ENCODE measurements at places on chromosomes 3 and 15.

GRCh38 chr3:129592381-129593131 is 13.9 kb downstream of the PLXND1 start:
- no peak for DNase-seq

DNA sequence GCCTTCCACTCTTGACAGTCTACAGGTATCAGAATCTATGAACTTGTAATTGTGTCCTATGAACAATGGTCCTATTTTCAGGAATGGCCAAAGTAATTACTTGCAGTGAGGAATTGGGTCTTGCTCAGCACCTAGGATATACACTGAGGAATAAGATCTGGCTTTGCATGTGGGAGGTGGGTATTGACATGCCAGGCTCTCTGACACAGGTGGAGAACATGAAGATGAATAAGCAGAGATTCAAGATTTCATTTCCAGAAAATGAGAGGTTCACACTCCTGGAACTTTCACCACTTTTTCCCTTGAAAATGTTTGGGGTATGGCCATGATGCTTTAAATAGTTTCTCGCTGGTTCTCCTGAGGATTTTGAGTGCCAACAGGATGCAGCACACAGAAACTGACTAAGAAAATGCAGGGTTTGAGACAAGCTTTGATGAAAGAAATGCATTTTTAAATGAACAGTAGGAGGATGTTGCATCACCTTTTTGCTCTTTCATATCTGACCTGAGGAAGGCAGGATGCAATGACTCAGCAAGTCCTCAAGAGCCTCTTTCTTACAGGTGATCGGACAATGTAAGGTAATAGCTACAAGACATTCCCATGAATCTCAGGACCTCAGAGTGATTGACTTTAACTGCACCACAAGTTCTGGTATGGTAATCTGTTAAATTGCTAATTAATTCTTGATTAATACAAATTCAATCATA is 3.7 kb downstream of the HRG start:
- peak; percentile 7 for DNase-seq

DNA sequence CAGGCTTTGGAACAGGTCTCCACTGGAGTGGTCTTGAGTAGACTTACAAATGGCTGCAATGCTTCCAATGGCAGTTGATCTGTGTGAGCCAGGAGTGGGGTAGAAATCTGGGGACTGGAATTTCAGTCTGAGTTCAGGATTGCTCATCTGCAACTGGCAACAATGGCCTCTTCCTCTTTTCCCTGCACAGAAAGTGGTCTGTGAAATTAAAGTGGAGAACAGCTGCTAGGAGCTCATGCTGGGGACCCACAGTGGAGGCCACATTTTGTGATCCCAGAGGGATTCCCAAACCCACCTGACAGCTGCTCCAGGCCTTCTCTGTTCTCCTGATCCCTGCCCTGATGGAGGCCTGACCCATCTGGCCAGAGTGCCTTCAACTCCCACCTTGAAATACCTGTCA is 49.6 kb downstream of the CEMIP start:
- no peak for DNase-seq

DNA sequence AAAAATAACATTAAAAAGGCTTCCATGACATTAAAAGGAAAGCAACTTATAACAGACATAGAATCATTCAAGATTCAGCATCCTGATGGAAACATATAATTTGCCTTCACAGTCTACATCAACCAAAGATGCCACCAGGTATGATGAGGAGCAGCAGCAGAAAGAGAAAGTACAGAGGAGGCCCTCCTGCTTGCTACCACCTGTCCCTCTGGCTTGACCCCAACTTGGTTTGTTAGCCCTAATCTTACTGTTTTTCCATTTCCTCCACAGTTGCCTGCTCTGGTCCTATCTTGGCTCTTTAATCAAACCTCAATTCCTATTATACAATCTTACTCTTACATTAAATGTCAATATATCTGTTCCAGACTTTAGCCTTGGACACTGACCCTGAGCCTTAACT is 171.3 kb downstream of the DPH6 start:
- DNase-seq = no peak

GRCh38 chr3:190323246-190323626 is 990 bp upstream of the CLDN1 start:
- no peak for DNase-seq

DNA sequence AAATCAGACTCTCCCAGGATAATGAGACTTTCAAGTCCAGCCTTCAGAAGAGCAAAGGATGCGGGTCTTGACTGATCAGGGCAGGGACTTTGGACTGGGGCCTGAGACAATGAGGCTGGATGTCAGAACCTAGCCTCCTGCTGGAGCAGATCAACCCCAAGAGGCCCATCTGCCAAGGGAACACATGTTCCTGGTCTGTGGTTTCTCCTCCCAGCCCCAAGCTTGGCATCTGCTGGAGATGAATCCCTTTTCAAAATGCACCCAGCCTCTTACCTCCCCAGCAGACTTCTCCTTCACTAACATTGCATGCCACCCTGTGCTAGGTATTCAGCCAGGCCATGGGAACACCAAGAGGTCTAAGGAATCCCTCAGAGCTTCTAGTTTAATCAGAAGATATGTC is 43.7 kb upstream of the MFGE8 start:
- DNase-seq = no peak

GRCh38 chr15:49163678-49164077 is 6.4 kb upstream of the GALK2 start:
- no peak for DNase-seq

GRCh38 chr15:58520936-58521292 is 89.1 kb downstream of the LIPC start:
- DNase-seq = no peak

- no peak for DNase-seq
Observed at GRCh38 chr15:25719101-25719985, 143.8 kb downstream of the ATP10A start.
